ENCODE measurements at places on chromosomes 6 and 20.

DNA sequence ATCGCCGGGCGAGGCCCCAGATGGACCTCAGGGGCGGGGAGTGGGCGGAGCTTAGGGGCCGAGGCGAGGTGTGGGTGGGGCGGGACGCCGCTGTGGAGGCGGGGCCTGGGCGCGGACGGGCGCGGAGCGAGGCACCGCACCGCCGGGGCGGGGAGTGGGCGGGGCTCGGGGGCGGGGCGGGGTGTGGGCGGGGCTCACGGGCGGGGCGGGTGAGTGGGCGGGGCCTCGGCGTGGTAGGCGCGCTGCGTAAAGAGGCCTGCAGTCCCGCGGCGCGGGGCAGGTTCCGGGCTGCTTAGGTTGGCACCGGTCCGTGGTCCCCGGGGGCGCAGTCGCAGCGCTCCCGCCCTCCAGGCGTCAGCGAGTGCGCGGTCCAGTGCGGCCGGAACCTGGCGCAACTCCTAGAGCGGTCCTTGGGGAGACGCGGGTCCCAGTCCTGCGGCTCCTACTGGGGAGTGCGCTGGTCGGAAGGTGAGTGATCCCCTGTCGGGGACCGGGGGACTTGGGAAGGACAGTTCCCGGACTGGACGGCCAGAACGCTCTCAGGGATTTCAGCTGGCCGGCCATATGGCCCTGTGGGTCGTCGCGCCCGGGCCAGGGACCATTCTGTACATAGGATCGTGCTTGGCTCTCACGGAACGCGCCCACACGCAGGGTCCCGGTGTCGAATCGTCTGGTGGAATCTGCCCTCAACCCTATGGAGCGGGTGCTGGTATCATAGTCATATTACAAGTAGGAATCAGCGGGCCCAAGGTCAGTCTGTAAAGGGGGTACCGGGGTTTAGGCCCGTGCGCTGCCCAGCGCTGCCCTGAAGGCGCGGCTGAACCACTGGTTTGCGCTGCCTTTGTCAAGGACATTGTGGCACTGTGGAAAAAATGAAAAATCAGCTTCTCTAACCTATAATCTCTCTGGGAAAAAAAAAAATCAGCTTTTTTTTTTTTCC is at the start of gene NQO2:
TSS of gene NQO2 (plus strand) at position 277 of the 940 bp plus-strand sequence. CDS start 6,659 bp downstream, outside the sequence.
- peak; percentile 87 for DNase-seq

GRCh38 chr20:1154691-1155090 is 30.1 kb downstream of the TMEM74B start:
- DNase-seq: no peak

- DNase-seq: no peak
Measured at GRCh38 chr20:3156811-3157619, 2.6 kb downstream of the FASTKD5 start.

DNA sequence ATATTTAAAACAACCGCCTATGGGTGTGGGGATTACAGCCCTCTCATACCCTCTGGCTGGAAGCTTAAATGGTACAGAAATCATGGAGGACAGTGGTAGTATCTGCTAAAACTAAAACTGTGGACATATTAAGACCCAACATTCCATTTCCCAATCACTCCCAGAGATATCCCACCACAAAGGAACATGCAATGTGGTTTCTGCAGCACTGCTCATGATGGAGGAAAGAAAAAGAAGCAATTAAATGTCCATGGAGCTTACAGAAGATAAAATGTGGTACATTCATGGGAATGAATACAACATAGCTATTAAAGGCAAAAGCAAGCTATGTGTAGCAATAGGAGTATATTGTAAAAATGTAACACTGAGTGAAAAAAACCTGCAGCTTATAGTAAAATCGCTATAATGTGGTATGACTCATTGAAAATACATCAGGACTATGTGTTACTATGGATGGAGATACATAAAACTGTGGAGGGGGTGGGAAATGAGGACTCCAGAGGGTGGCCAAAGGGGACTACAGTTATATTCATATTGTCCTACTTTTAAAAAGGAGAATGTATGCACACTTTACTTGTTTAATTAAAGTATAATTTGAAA is 22.9 kb upstream of the NNAT start:
- DNase-seq: no peak

- DNase-seq: no peak
Measured at GRCh38 chr6:71556141-71556540, 267.5 kb downstream of the OGFRL1 start.

- no peak for DNase-seq
Measured at GRCh38 chr6:138198430-138199091, 19.7 kb downstream of the PBOV1 start.

GRCh38 chr6:4953440-4953839 is 50.4 kb downstream of the RPP40 start:
- DNase-seq: no peak

DNA sequence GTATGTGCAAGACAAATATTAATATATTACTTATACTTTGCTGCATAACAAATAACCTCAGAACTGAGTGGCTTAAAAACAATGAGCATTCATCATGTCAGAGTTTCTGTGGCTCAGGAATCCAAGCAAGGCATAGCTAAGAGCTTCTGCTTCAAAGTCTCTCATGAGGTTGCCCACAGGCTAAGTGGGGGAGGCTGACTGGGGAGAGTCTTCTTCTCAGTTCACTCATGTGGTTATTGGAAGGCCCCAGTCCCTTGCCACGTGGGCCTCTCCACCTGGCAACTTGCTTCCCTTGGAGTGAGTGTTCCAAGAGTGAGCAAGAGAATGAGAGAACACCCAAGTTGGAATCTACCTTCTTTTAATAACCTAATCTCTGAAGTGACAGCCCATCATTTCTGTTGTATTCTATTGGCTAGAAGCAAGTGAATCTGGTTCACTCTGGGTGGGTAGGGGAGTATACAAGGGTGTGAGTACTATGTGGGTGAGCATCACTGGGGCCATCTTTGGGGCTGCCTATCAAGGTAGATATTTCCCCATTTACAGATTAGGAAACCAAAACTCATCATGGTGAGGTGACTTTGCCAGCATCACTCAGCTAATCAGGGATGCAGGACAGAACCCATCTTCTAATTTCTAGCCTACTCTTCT is 36.0 kb downstream of the DNAH8 start:
- no peak for DNase-seq

DNA sequence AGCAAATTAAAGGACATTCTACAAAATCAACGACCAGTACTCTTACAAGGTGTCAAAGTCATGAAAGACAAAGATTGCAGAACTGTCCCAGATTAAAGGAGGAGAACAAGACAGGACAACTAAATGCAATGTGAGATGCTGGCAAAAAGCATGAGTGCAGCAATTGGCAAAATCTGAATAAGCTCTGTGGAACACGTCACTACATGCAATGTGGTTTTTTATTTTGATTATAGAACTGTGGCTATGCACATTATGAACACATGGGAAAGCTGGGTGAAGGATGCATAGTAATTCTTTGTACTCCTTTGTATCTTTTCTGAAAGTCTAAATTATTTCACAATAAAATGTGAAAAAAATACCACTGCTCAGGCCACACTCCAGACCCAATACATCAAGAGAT is 509.4 kb downstream of the KIF16B start:
- DNase-seq: no peak

- no peak for DNase-seq
Measured at GRCh38 chr6:87741001-87741650, 39.1 kb upstream of the AKIRIN2 start.

GRCh38 chr6:35402136-35402855 is 49.8 kb upstream of the FANCE start:
- DNase-seq: no peak

GRCh38 chr6:51929934-51930574 is 157.4 kb downstream of the PKHD1 start:
- no peak for DNase-seq

DNA sequence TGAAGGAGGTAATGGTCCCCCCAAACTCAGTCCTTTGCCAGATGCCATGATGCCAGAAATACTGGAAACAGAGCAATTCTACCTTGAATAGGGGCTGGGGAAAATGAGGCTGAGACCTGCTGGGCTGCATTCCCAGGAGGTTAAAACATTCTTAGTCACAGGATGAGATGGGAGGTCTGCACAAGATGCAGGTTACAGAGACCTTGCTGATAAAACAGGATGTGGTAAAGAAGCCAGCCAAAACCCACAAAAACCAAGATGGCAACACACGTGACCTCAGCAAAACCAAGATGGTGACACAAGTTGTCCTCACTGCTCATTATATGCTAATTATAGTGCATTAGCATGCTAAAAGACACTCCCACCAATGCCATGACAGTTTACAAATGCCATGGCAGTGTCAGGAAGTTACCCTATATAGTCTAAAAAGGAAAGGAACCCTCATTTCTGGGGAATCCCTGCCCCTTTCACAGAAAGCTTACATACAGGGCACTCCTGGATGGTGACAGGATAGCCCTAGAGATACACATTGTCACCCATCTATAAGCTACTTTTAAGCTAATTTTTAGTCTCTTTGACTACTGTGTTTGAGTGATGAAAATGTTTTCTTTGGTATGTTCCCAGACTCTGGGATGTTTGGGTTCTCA is 979.7 kb downstream of the TBC1D32 start:
- no peak for DNase-seq

- DNase-seq: no peak
Measured at GRCh38 chr6:107716688-107717089, 107.4 kb downstream of the SCML4 start.

DNA sequence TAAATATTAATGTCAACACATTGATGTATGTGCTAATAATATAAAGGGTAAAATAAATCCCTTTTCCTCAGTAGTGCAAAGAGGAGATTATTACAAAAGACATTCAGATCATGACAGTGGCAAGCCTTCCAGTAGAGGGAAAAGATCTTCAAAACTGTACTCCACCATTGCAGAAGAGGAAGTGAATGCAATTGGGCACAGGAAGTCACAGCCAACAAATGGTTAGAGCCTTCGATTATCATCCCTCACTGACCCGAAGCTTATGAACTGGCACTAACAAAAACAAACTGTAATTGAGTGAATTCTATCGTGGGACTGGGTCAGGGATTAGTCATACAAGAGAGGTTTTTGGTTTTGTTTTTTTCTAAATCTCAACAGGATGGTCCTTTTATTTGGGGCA is 39.3 kb upstream of the SCGN start:
- no peak for DNase-seq

GRCh38 chr6:136284909-136285308 is 4.7 kb downstream of the BCLAF1 start:
- no peak for DNase-seq

DNA sequence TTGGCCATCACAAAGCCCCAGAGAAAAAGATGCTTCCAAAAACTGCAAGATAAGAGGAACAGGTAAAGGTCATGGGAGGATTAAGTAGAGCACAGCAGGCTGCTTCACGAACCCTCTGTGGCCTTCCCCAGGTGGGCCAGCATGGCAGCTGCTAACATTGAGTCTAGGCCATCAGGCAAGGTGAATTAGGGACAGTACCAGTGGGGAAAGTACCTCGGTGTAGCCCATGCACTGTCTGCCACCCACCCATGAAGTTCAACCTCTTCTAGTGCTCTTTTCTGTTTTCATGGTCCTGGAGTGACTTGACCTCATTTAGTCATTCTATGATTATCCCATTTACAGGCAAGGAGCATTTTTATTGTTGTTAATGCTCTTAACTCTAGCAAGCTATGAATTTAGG is 108.6 kb upstream of the DUSP22 start:
- DNase-seq: no peak

- no peak for DNase-seq
Measured at GRCh38 chr6:146965110-146965689, 239.0 kb upstream of the STXBP5 start.

GRCh38 chr20:37223053-37223452 is 38.6 kb downstream of the GHRH start:
- no peak for DNase-seq

GRCh38 chr20:4800676-4801449 is 79.2 kb downstream of the PRND start:
- DNase-seq: no peak

DNA sequence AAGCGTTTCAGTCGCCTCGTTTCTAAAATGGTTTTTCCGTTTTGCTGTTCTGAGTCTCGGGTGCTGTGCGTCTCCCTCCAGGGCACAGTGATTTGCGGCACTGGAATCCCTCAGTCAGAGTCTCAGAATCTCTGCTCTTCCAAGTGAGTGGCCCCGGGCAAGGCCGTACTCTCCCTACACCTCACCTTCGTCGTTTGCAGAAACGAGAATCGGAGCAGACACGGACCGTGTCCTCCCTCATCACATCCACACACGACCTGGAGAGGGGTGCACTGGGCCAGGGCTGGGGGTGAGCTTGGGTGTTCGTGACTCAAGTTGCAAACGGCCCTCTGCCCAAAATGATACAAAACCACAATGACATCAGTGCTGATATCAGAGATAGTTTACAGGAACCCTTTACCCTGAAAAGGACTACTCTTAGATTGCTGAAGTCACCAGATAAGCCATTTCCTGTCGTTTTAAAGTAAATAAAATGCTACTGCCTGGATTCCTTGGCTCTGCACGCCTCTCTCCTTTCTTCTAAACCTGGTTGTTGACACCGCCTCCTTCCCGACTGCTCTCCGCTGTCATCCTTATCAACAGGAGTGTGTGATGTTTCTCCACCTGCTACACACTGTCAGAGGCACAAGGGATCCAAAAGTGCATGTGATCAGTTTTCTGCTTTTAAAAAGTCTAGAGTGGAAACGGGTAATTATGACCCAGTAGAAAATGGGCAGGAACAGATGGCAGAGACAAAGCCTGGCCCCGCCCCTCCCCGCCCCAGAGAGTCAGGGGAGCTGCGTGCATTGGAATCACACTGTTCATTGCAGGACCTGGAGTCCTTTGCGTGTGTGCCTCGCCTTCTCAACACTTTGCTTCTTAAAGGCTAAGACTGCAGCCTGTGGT is 38.4 kb downstream of the KIF25 start:
- peak; percentile 7 for DNase-seq

- no peak for DNase-seq
Measured at GRCh38 chr20:51067792-51068191, 44.9 kb upstream of the KCNG1 start.

- DNase-seq: no peak
Measured at GRCh38 chr6:117465691-117466090, 16.8 kb upstream of the DCBLD1 start.

- DNase-seq: no peak
Measured at GRCh38 chr6:126905917-126906316, 212.6 kb upstream of the RSPO3 start.

DNA sequence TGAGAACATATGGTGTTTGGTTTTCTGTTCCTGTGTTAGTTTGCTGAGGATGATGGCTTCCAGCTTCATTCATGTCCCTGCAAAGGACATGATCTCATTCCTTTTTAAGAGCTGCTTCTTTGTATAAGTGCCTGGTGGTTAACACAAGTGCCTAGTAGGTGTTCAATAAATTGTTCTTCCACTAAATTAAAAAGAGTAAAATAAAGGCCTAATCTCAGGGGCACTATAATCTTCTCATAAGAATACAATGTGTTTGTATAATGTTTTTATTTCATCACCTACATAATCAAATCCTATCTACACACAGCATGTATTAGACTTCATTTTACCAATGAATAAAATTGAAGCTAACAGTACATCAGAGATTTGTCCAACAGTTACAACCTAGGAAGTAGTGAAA is 252.7 kb downstream of the KHDC1L start:
- DNase-seq: peak; percentile 63

All from NCI-H1417 (cell line).